ENCODE measurements at places on chromosomes 1 and 21.
A peak's percentile ranks its signal among the peaks of the same experiment; 100 is the strongest.

- DNase-seq = peak; percentile 25
These were observed 27.3 kb downstream of the F3 start for GRCh38 chr1:94514095-94514727.

GRCh38 chr1:100077531-100077930, 55.2 kb downstream of the SASS6 start:
- no peak for DNase-seq

- DNase-seq = no peak
These were observed 79.6 kb downstream of the UCHL5 start for GRCh38 chr1:192979542-192979941.

DNA sequence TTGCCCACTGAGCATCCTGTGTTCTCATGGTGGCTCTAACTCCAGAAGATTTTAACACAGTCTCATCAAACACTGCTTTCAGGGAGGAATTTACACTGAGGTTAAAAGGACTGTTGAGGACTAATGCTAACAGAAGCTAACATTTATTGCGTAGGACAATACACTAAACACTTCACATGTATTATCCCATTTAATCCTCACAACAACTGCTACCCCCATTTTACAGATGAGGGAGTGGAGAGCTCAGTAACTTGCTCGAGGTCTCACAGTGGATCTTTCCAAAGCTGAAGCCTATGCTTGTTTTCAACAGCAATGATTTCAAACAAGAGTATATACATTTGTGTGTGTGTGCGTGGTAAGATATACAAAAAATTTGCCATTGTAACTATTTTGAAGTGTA, 13.9 kb downstream of the ATF3 start:
- DNase-seq = no peak

- DNase-seq = no peak
These were observed 54.3 kb downstream of the ST6GALNAC5 start for GRCh38 chr1:76921590-76921989.

GRCh38 chr1:236342403-236343245, 51.5 kb upstream of the EDARADD start:
- DNase-seq = no peak

DNA sequence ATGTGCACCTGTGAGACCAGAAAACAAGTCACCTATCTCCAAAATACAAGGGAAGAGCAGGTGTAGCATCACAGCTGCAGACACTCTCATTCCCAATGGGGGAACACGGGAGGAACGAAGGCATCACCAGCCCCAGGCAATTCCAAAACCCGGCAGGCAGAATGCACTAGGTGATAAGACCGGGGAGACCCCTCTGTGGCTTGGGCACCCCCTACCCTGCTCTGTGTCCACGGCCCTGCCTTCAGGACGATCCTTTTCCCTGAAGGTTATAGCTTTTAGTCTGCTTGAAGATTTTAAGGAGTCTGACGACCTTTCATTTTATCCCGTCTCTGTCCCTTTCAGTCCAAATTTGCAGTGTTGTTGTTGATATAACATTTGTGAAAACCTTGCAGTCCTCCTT, 19.2 kb downstream of the TRPM2 start:
- DNase-seq = no peak

GRCh38 chr1:204569478-204569877, 53.3 kb downstream of the MDM4 start:
- DNase-seq = no peak

DNA sequence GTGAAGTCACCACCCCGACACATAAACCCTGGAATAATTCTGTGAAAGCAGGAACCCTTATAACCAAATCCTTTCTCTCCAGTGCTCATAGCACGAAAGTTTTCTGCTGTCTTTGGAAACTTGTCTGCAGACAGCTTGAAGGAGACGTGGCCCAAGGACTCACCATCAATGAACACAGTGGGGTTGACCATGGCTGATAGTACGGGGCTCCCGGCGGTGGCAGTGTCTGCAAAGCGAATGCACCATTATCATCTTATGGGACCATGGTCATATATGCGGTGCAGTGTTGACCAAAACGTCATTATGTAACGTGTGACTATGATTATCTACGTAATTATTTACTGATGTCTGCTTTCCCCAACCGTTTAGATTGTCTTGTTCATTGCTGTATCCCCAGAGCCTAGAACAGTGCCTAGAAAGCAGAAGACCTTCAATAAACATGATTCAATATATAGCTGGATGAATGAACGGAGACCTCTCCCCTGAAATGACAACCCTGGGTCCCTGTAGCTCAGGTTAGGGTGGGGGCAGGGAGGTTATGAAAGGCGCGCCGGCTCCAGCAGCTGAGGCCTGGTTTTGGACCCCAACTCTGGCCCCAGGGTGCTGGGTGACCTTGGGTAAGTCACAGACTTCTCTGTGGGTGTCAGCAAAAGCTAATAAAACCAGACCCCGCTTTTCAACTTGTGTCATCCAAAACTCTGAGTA, 128.4 kb upstream of the ZBTB40 start:
- DNase-seq = no peak

GRCh38 chr1:167648252-167648849, 18.3 kb downstream of the RCSD1 start:
- no peak for DNase-seq

- DNase-seq = peak; percentile 4
These were observed 380.0 kb downstream of the DSCAM start for GRCh38 chr21:40466893-40467483.

GRCh38 chr21:42594616-42595282, 58.7 kb upstream of the PDE9A start:
- DNase-seq = no peak

DNA sequence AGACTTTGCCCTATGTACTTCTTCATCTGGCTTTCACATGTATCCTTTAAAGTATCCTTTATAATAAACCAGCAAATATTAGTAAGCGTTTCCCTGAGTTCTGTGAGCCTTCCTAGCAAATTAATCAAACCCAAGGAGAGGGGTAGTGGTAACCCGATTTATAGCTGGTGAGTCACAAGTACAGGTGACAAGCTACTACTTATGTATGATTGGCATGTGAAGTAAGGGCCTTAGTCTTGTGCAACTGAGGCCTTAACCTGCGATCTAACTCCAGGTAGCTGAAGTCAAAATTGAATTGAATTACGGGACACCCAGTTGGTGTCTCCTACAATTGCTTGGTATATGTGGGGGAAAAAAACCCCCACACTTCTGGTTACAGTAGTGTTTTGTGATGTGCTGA, 26.0 kb downstream of the SLC16A1 start:
- no peak for DNase-seq

DNA sequence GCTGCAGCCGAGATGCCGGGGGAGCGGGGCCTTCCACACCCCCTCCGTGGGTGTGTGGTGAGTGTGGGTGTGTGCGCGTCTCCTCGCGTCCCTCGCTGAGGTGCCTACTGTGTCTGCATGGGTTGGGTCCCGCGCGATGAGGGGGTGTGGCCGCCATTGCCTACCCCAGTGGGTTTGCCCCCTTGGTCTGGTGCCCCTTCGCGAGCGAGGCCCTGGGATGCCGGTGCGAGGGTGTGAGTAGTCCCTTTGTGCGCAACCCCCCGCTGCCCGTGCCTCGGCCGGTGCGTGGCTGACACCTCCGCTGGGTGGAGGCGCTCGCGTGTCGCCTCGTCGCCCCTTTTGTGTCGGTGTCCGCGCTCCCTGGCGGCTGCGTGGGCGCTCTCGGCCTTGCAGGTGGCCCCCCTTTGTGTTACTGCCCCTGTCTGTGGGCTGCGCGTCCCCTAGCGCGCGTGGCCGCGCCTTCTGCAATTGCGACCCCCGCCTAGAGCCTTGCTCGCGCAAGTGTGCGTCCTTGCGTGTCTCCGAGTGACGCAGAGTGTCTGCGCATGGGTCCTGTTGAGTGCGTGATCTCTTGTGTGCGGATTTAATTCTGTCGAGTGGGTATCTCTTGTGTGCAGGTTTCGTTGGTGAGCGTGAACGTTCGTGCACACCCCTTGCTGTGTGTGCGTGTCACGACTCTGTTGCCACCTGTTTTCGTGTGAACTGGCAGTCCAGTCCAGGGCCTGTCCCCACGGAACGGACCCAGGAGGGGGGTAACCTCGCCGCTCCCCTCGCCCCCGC, 553 bp downstream of the TTC3 start:
- DNase-seq = peak; percentile 52

DNA sequence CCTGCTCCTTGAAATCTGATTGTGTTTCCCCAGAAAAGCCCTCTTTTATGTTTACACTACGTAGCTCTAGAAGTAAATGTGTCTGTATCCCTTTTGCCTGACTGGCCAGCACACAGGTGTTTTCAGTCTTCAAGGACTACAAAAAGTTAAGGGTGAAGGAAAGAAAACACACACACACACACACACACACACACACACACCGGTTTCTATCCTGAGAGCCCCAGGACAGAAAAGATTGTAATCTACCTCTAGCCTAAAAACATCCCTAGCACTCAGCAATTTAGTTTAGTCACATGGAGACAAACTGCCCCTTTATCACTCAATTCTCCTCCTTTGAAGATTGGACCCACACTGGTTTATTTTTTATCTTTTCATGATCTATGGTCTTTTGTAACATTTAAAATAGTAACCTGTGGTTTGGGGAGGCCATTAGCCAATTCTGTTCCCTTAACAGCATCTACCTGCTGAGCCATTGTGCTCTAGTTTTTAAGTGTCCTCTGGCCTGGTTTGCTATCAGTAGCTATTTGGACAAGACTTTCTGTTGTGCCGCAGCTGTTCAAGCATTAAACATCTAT, 15.8 kb upstream of the TRIM45 start:
- no peak for DNase-seq

DNA sequence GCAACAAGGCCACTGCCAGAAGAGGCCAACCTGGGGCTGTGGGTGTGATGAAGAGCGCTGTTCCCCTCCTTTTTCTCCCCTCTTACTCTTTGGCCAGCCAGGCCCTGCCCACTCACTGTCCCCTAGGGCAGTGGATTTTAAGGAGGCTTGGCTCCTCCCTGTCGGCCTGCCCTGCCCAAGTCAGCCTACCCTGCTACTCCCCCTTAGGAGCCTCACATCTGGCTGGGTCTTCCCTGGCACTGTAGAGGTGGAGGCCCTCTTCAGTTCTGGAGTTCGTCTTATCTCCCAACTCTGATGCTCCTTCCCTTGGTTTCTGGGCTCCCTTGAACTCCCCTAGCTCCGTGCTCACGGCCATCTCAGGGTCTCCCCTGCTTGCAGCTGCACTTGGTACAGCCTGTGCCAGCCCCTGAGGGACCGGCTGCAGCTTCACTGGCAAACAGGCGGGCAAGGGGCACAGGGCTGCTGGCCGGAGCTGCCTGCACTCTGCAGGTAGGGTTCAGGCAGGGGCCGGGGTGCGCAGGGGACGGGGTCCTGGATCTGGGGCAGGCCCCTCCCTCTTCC, 4.0 kb downstream of the AMPD2 start:
- DNase-seq = no peak

- no peak for DNase-seq
These were observed 186.3 kb upstream of the PLD5 start for GRCh38 chr1:242710847-242711246.

DNA sequence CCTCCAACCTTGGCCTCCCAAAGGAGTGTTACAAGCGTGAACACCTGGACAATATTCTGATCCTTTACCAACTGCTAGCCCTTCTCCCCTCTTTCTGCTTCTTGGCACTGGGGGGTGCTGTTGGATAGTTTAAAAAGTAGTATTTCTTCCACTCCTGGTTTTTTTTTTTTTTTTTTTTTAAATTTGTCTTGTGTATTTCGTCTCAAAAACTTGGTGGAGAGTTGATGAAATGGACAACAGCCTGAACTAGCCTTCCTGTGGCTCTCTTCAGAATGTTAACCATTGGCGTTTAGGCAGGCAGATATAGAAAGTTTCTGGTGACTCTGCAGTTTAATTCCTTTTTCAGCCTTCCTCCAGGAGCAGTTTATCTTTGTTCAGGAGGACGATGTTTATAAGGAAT, 69.7 kb upstream of the USP24 start:
- peak; percentile 26 for DNase-seq

DNA sequence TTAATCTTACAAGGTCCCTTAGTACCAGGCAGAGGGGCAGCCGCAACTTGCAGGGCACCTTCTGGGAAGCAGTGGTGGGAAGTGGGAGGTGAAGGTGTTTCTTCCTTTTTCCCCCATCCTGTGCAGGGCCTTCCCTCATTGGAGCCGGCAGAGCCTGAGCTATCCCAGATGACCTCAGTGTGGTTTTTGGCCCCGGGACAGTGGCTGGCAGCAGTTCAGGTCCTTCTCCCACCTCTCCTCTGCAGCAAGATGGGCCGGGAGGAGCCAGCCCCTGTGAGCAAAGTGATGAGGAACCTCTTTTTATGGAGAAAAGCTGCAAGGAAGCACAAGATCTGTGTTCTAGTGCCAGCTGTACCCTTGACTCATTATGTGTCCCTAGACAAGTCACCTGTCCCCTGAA, 6.8 kb downstream of the PFKFB2 start:
- DNase-seq = no peak

GRCh38 chr1:40983286-40983685, 3.8 kb downstream of the CTPS1 start:
- DNase-seq = no peak

GRCh38 chr1:179153217-179153616, 71.3 kb downstream of the TOR3A start:
- DNase-seq = no peak

DNA sequence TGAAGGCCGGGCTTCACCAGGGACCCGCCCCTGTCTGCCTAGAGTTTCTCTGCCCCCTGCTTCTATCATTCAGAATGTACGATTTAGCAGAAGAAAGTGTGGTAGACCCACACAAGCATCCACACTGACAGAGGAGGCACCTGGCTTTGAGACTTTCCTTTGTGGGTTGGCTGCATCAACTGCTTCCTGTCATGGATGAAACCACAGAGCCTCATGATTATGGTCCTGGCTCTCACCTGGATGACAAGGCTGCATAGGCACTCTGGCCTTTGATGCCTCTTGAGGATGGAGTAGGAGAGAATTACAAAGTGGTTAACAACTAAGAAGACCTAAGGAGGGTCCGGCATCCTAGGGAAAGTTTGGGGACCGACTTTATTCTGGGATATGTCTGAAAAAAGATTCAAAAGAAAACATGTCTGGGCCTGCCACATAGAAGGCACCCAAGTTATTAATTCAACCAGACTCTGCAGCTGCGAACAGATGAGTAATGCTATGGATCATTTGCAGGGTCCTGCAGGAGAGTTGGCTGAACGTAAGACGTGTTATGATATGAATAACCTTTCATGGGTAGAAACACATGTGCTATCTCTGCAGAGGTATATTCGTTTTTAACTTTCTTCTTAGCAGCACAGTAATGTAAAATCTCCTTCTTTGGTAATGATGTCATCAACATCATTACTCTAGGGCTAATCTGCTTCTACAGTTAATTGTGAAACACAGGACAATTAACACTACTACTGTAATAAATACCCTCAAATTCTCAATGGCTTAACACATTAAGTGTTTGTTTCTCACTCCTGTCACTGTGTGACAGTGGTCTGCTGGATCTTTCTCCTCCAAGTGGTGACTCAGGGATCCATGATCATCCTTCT, 136.2 kb downstream of the SLC35F3 start:
- no peak for DNase-seq

DNA sequence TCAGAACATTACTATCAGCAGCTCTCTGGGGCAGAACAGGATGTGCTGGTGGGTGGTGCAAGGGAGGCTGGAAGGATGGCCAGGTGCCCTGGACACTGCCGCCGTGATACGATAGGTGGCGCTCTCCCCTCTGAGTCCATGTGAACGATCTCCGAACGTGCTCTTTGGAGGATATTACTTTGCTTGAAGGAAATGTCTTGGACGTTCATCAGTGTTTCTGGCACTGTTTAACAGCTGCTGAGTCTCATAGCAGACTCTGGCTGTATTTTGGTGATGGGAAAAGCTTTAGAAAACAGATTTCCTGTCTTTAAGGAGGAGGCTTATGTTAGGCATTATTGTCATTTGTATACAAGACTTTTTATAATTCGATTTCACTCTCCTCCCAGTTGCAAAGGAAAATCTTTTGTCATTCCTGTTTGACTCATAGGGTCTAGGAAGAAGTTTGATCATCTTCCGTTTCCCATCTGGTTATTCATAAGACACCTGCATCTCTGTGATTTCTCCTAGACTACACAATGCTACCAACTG, 386.2 kb upstream of the ADGRL2 start:
- no peak for DNase-seq
